ELF-1 (cell line): ENCODE measurements at places on chromosomes 6 and 20.

- no peak for DNase-seq
Observed at GRCh38 chr20:19907326-19908056, 109.7 kb upstream of the NAA20 start.

DNA sequence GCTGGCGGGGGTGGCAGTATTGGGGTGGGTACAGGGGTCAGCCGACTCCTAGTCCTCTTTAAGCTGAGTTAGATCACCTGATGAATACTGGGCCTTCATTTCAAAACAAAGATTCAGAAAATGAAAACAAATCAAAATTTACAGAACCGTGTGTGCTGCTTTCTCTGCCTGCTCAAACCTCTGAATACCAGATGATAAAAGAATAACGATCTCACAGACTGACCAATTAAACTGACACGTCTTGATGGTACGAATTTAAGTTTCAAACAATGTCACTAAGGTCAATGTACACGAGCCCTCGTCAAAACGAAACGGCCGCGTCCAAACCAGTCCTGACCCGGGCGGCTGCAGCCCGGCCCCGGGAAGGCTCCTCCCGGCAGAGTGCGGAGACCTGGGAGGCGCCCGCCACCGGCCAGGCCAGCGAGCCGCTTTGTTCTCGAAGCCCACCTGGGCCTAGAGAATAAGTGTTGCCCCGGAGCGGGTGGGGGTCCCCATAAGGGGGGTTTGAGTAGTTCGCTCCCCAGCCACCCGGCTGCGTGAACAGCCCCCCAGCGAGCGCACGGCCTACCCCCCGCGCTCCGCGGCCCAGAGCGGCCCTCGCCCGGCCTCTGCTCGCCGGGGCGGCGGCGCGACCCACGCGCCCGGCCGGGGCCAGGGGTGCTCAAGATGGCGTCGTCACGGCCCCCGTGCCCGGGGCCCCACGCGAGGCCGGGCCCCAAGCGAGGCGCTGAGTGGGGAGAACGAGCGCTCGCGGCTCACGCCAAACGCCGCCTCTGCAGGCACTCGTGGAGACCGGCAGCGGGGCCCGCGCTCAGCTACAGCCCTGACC is 728 bp downstream of the PSMA7 start:
- DNase-seq, result no peak

DNA sequence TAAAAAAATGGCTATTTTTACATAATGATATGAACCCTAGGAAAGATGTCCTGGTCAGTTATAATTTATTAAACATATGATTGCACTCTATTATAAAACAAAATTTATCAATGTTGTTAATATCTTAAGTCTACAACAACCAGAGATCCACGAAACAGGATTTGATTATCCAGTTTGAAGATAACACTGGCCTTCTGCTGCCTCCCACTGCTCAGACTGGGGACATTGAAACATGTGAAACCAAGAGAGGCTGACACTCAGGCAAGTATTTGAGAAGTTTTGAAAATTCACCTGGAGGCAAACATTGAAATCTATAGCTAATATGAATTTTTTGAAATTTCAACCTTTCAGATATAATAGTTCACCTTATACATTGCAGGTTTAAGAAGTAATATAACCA is 219.3 kb upstream of the HSF2 start:
- DNase-seq, result no peak

GRCh38 chr20:62922451-62922921 is 3.8 kb downstream of the DIDO1 start:
- no peak for DNase-seq

DNA sequence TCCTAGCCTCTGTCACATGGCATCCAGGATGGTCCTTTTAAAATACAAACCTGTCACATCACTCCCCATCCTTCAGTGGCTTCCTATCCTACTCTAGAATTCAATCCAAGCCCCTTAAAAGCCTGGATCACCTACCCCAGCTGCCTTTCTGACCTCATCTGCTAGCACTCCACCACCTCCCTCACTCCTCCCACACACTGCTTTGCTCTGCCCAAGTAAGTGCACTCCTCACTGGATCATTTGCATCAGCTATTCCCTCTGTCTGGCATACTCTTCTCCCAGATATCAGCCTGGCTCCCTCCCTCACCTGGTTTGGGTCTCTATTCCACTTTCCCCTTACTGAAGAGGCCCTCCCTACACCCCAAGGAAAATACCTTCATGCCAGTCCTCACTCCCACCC is 10.5 kb downstream of the C6orf136 start:
- no peak for DNase-seq

DNA sequence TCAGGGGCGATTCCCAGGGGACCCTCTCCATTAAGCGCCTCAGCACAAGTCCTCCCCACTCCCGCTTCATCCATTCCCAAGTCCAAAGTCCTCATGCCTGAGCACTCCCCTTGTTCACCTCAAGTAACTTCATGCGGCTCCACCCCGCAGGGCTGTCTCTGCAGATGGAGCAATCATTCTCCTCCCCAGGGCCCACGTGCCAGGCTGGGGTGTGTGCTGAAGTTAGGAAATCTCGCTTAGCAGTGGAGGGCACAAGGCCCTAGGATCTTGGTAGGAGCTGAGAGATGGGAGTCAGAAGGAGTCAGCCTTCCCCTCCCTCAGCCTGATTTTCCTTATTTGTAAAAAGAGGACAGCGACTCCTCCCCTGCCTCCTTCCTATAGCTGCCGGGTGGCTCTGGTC is 3.5 kb downstream of the TGM3 start:
- DNase-seq, result no peak

DNA sequence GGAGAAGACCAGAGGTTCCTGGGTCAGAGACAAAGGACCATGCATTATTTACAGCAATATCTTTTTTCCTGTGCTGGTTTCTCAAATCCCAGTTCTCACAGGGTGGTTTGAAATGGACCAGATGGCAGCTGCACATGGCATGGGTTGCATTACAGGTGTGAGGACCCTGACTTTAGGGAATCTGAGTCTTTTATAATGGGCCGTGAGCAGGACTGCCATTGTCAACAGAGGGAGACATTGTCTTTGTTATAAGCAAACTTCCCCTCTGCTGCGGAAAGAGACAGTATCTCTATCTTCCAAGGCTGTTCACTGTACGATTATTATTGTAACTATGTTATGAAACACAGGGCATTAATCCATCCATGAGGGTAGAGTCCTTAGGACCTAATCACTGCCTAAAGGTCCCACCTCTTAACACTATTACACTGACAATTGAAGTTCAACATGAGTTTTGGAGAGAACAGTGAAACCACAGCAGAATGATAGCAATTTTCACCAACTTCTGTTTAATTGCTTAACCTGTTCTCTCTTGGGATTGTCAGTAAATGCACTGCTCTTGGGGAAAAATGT is 156.1 kb upstream of the AGPAT4 start:
- DNase-seq, result no peak

DNA sequence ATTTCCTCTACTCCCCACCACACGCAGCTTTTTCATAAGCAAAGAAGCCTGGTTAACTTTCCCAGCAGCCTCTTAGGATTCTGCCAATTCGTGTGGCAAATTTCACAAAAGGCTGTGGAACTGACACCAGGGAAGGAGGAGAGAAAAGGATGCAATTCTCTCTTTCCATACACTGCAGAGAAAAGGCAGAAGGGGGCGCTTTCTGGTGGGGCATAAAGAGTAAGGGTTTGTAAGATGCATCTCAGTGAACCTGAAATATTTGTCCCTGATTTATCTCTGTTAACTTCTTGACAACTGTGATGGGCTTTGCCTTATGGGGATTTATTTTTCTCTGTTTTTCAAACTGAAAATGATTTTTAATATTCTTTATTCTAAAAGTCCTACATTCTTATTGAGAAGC is 45.5 kb upstream of the GLP1R start:
- peak; percentile 18 for DNase-seq

DNA sequence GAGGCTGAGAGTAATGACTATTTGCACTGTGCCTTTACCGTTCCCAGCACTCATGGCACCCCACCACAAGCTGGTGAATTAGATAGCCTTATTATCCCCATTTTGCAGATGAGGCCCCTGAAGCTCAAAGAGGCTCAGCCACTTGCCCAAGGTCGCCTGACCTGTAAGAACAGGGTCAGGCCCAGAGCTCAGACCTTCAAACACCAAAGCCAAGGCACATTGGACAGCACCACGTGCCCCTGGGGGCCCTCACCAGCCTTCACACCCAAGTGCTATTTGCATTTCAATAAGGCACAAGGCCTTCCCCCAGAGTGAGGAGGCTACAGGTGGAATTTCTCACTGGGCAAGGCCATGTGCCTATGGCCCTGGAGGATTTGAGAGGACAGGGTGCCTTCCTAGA is 14.2 kb upstream of the C6orf132 start:
- DNase-seq, result peak; percentile 67

DNA sequence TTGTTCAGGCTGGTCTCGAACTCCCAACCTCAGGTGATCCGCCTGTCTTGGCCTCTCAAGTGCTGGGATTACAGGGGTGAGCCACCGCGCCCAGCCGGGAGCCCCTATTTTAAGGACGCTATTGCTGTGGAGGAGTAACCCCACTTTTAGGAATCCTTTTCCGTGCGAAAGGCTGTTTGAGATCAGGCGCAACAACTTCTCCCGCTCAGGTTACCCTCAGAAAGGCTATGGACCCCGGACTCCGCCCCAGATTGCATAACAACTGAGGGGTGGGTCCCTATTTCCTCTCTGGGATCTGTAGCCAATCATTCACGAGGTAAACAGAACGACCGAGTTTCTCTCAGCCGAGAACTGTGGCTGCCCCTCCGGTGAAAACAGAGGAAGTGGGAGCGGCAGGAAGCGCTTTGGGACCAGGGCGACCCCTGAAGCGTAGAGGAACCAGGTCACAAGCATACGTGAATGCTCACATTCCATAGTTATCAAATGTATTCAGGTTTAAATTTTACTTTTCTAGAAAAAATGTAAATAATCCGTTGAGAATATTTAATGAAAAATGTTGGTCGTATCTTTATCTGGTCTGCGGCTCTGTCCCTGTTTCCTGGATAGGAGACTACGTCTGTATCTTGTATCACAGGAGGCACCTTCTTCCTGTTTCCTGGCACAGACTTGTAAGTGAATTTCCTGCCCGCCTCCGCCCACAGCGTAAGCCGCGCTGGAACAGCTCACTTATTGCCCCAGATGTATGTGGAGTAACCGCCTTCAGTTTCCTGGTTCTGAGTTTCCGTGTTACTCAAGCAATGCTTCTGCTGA is 26.8 kb downstream of the HLA-E start:
- DNase-seq, result peak; percentile 91

GRCh38 chr20:5222919-5223634 is 93.7 kb downstream of the PROKR2 start:
- peak; percentile 28 for DNase-seq

DNA sequence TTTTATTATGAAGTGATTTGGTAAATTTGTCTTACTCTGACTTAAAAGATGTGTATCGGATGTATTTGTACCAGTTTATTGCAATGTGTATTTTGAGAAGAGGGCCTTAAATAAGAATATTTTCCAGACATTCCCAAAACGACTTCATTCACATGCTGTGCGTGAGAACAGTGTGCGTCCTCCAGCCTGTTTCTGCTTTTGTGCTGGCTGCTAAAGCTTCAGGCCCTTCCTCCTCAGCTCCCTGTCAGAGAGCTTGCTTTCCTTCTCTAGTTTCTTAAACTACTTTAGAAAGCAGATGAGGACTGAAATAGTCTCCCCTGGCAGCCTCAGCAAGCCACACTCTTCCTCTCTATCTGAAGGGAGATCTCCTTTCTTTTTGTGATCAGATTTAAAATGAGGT is 157.8 kb downstream of the SAMD5 start:
- DNase-seq, result no peak

DNA sequence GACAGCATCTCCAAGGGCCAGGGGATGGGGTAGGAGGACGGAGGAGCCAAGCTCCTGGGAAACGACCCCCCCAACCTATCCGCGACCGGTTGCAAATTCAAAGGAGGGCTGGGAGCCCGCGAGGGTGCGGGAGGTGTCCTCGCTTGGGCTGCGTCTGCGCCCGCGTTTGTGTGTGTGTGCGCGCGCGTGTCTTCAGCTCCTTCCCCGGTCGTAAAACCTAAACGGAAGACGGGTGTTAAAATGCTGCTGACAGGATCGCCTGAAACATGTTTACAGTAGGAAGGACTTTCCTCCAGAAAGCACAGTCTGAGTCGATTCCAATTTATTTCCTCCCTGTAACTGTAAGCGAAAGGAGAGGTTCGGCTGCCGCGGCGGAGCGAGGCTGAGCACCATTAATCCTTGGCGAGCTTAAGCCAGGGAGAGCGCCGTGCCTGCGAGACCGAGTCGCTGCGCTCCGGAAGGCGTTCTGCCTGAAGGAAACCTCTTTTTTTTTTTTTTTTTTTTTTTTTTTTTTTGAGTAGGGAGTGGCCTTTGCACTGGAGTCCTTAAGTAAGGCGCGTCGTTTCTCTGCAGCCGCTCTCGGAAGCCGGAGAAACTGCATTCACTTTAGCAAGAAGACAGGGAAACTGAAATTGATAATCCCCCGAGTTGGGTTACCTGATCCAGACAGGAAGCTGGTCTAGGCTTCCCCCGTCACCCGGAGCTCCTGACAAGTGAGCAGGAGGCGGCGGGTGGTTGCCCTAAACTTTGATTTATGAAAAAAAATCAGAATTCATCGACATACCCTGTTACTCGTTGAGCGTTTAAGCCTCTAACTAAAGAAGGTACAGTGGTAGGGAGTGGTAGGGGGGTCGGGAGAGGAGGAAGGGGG is 4.8 kb upstream of the SOX4 start:
- DNase-seq, result peak; percentile 85

DNA sequence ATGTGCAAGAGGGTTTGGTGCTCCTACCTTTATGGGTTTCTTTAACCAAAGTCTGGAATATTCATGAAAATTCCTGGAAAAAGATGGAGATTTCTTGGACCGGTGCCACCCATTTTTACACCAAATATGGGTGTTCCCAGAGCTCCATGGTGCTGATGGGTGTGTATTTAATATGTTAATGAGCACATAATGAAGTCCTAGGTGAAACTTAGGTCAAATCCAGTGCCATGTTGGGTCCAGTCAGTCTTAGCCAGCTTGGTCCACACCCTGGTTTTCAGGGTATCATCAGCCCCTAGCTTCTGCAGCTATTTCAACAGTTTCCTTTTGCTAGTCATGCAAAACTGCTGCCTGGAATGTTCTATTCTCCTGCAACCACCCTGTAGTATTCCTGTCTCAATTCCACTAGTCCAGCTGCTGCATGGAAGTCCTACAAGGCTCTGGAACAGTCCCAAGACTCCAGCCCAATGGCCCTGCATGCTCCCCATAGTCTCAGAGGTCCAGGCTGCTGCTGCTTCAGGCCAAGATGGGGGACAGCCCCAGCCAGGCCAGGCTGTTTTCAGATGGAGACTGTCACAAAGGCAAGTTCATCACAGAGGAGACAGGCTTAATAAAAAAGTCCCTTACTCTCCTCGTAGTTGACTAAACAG is 31.8 kb downstream of the CST9L start:
- DNase-seq, result no peak

- DNase-seq, result no peak
Observed at GRCh38 chr6:15654250-15654649, 8.6 kb downstream of the DTNBP1 start.
